ENCODE measurements at places on chromosomes 6 and 20.

GRCh38 chr6:30847971-30848436, 36.3 kb upstream of the DDR1 start:
- DNase-seq, result no peak

- no peak for DNase-seq
Measured at GRCh38 chr20:420721-421574, 12.8 kb downstream of the RBCK1 start.

- no peak for DNase-seq
Measured at GRCh38 chr6:34346175-34347119, 46.0 kb downstream of the NUDT3 start.

GRCh38 chr6:32114796-32115195, 5.7 kb upstream of the TNXB start:
- no peak for DNase-seq

DNA sequence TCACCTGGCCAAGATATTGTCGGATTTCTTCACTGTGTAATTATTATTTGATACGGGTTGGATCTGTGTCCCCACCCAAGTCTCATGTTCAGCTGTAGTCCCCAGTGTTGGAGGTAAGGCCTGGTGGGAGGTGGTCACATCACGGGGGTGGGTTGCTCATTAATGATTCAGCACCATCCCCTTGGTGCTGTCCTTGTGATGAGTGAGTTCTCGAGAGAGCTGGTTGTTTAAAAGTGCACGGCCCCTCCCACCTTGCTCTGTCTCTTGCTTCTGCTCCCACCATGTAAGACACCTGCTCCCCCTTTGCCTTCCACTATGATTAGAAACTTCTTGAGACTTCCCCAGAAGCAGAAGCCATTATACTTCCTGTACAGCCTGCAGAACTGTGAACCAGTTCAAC, 173.9 kb upstream of the PMEPA1 start:
- DNase-seq, result no peak

DNA sequence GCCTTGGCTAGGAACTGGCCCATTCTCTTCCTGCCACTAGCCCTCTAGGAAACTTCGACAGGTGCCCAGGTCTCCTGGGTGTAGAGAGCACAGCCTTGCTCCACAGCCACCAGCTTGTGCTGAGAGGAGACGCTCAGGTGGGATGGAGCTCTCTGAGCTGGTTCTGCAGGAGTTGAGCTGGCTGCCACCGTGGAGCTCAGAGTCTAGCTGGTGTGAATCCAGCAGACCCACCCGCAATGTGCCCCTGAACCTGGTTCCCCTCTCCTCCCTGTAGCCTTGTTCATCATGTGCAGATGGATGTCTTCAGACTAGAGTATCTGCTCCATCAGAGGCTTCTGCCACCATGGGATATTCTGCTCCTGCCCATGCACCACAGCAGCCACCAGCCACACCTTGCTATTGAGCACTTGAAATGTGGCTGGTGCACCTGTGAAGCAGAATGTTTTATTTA, 222.5 kb downstream of the SYNDIG1 start:
- DNase-seq, result no peak

DNA sequence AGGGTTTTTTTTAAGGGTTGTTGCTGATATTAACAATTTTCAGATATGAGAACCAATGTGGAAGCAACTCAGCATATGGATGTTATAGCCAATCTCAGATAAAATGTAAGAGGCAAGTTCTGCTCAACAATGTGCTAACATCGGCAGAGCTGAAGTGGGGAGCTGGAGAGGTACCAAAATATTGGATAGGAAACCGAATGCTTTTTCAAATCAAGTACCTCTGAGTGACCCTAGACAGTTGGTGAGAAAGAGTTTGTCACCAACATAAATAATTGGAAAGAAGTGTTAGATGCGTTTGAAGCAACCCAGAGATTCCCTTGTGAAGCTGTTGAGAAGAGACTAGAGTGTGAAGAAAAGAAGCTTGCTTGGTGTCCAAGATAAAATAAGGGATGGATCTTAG, 140.7 kb downstream of the SOX4 start:
- no peak for DNase-seq

DNA sequence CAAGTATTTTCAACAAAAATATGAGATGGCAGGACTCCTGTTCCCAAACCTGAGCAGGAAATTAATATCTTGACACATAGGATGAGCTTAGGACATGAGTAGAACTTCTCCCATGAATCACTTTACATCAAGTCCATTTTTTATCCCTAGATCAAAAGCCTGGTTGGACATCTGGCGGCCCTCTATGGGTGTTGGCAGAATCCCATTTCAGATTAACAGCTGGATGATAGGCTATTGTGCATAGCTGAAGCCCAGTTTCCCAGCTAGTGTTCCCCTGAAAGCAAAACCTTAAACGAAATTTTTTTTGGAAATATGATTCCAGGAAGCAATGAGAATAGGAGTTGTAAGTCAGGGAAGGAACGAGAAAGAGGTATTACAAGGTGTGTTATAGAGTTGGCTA, 449.4 kb upstream of the CHD6 start:
- no peak for DNase-seq

DNA sequence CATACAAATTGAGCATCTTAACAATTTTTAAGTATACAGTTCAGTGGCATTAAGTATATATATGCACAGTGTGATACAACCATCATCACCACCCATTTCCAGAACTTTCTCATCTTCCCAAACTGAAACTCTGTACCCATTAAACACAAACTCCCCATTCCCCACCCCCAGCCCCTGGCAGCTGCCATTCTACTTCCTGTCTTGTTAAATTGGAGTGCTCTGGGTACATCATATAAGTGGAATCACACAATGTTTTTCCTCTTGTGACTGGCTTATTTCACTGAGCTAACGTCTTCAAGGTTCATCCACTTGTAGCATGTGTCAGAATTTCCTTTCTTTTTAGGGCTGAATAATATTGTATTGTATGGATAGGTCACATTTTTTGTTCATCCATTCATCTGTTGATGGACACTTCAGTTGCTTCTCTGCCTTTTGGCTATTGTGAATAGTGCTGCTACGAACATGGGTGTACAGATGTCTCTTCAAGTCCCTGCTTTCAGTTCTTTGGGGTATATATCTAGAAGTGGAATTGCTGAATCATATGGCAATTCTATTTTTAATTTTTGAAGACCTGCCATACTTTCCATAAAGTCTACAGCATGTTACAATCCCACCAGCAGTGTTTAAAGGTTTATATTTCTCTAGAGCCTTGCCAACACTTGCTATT, 19.6 kb upstream of the RREB1 start:
- DNase-seq, result no peak

- no peak for DNase-seq
Measured at GRCh38 chr6:56241124-56241802, 6.1 kb downstream of the COL21A1 start.

DNA sequence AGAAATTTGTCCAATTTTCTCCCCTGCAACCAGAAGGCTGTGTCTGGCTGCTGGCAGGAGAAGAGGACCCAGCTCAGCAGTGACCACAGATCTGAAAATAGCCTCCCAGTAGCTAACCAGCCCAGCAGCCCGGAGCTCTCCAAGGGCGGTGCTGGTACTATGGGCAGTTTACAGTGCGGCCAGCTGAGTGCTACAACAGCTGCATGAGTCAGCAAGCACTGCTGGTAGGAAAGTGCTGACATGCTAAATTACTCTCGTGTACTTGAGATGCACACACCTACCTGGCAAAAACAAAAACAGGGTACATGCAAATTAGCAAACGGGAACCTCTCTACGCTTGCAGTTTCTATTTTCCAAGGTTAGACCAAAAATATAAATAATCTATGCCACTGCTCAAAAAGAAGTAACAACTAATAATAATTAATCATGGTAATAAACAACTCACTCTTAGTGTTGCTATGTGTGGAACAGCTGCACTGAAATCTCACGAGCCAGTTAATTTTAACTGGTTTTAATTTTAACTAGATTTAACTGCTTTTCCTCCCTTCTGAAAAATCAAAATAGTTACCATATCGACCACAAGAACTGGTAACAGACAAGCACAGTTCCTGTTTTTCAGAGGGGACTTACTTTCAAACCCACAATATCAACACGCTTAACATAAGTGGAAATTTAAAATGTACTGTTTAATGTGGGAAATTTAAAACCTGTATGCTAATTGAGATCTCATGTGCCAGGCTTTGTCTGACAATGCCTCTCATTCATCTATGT, 10.8 kb downstream of the BACH2 start:
- peak; percentile 22 for DNase-seq

DNA sequence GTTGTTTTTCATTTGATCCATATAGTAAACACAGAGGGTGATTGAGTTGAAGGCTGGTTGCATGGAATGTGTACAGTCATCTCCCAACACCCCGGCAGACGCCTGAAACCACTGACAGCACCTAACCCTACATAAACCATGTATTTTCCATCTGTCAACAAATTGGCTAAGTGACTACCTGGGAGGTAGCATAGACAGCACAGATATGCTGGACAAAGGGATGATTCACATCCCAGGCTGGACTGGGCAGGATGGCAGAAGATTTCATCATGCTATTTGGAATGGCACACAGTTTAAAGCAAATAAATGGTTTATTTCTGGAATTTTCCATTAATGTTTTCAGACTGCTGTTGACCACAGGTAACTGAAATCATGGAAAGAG, 4.4 kb upstream of the VIP start:
- no peak for DNase-seq

GRCh38 chr6:12735786-12736185, 19.2 kb downstream of the PHACTR1 start:
- DNase-seq, result no peak

DNA sequence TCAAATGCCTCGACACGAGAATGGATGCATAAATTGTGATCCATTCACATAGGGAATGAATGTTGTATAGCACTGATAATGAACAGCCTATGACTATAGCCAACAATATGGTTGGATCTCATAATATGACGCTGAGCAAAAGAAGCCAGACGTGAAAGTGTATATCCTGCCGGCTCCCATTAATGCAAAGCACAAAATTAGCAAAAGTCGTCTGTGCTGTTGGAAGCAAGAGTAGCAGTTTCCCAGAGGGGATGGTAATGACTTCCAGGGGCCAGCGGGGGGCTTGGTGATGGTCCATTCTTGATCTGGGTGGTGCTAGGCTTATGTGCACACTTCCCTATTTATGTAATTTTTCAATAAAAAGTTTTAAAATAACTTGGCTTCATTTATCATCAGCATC, 1.0 kb upstream of the TAGAP start:
- DNase-seq, result no peak

- DNase-seq, result no peak
Measured at GRCh38 chr6:81750681-81751387, 1.6 kb downstream of the TENT5A start.

GRCh38 chr6:35973670-35974222, 50.7 kb downstream of the SLC26A8 start:
- no peak for DNase-seq

GRCh38 chr6:21375151-21376116, 218.1 kb upstream of the SOX4 start:
- no peak for DNase-seq

- no peak for DNase-seq
Measured at GRCh38 chr6:125304970-125305660, 3.3 kb upstream of the HDDC2 start.

GRCh38 chr6:133100865-133101264, 140.3 kb upstream of the EYA4 start:
- DNase-seq, result no peak

GRCh38 chr6:165321150-165321549, 11.7 kb upstream of the C6orf118 start:
- DNase-seq, result no peak

- no peak for DNase-seq
Measured at GRCh38 chr20:60631585-60632287, 620.3 kb upstream of the CDH4 start.

DNA sequence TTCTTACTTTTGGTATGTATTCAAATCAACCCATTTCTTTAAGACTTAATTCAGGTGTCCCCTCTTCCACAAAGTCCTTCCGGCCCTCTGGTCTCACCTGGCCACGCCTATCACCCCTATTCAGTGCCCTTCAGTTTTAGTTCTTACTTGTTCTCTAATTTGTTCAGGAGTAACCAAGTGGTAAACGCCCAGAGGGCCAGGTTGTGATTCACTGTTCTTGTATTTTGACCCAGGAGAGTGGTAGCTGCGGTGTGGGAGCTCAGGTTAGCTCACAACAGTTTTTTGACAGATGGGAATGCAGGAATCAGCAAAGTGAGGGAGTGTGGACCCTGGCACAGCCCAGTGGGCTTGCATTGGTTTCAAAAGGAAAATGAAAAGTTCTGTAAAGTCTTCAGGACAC, 81.7 kb upstream of the RIPOR2 start:
- no peak for DNase-seq

- DNase-seq, result no peak
Measured at GRCh38 chr6:3324262-3324942, 65.7 kb downstream of the PSMG4 start.

DNA sequence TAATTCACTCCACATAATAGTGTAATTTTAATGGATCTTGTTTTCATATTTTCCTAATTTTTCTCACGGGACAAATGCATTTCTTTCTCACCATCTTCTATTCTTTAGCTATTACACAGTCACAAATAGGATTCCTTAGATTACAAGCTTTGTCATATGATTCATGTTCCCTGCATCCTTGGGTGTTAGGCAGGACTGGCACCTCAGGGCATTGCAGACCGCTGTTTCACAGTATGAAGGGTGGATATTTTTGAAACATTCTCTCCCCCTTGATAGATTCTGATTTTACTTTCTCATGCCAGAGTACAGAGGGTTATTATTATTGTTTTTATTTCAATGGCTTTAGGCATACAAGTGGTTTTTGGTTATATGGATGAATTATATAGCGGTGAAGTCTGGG, 602.5 kb downstream of the PHF3 start:
- no peak for DNase-seq

DNA sequence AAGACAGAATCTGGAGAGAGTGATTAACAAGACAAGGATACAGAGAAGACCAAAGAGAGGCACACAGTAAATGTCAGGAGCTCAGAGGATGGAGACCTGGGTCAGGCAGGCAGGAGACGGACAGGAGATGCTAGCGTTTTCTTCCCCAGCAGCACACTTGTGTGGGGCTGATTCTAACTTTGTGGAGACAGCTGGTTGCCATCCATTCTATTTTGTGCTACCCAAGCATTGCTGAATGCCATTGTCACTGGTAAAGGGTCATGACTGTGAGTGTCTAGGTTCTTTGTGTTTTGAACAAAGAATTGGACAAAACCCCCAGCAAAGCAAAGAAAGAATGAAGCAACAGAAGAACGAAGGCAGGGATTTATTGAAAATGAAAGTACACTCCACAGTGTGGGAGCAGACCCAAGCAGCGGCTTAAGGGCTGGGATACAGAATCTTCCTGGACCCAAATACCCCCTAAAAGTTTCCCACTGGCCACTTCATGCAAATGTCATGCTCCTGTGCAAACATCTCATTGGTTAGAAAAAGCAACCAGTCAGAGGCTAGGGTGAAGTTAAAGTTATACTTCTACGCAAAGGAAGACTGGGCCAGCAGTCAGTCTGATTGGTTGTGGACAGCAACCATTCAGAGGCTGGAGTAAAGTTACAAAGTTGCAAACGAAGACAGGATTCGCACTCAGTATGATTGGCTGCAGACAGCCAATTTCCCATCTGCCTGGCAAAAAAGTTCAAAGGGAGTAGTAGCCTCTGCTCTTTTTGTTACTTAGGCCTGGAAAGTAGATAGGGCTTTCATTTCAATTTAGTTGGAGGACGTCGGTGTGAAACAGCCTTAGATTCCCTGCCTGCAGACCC, 17.5 kb downstream of the PTK7 start:
- DNase-seq, result no peak

- no peak for DNase-seq
Measured at GRCh38 chr20:16424780-16425179, 148.5 kb downstream of the KIF16B start.
